HFFc6 (cell line): ENCODE measurements at places on chromosomes 4 and X.

DNA sequence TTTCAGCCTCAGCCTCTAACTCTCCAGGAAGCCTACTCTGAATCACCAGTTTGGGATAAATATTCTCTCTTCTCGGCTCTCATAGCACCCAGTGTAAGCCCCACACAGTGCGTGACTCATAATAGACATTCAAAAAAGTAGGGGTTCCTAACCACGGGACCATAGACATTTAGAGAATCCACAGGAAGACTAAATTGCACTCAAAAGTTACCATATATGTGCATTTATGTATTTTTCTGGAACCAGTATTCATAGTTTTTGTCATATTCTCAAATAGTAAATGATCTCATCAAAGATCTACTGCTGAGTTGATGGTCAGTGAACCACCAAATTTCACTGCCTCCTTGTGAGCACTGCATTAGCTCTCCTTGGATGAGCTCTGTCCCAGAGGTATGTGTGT lies 625.7 kb downstream of the SMARCA1 start:
- no peak overlapping the region for H3K27ac ChIP-seq
- H3K4me3 ChIP-seq: no peak overlapping the region
- H3K4me1 ChIP-seq: no peaks in the 10 kb centered on the region
- H3K36me3 ChIP-seq: no peaks in the 10 kb centered on the region
- H3K27me3 ChIP-seq: no peaks in the 10 kb centered on the region
- no peak for DNase-seq

DNA sequence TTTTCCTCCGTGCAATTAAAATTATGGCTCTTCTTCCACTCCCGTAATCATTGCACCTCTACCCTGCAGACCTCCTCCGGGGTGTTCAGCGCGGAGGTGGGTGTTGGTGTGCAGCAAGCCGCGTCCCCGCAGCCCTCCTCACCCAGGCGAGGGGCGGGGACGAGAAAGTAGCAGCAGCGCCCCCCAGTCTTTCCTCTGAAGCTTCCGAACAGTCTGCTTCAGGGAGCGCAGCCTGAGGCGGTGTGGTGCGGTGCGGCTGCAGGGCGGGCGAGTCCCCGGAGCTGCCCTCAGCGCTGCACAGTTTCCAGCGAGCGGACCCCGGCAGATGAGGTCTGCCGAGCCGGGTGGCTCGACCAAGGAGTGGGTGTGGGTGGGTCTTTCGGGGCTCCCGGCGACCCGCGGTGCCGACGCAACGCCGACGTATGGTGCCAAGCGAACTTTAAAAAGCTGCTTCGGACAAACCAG lies at the start of gene FRAS1:
TSS of gene FRAS1 (plus strand) at position 189 of the 465 bp plus-strand sequence. CDS start 687 bp downstream, outside the sequence.
- peak within 1 kb of the TSS; percentile 93 for H3K4me3 ChIP-seq
- peaks cover 3% of the 10 kb centered on the region for H3K27me3 ChIP-seq
- no peaks in the 10 kb centered on the region for H3K36me3 ChIP-seq
- peak; percentile 22 for DNase-seq

DNA sequence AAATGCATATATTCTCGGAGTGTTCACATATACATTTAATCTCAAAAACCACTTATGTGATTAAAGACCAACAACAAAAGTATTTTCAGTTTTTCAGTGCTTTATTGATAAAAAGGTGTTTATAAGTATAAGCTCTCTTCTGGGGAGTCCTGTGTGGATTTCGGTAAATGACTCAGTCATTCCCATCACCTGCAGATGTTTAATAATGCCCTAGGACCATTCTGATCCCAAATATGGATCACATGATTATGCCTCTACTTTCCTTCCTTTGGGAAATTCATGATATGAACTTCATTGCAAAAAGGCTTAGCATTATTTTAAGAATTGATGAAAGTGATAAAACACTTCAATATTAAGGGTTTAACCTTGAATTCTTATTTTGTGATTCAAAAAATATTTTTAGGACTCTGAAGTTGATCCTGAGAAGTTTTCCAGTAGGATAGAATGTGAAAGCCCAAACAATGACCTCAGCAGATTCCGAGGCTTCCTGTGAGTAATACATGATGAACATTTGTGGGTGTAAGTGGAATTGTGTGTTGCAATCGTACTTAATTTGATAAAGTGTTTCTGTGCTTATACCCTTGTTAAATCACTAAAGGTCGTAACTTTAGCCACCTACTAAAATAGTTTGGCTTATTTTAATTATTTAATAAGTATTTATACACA lies 40.2 kb downstream of the ATP10D start:
- peaks cover 66% of the 10 kb centered on the region for H3K4me1 ChIP-seq
- H3K27me3 ChIP-seq: no peaks in the 10 kb centered on the region; the same call in 1 of the 2 replicates
- H3K4me3 ChIP-seq: peak overlapping the region; percentile 79
- peak overlapping the region; percentile 92 for H3K27ac ChIP-seq
- peak; percentile 88 for DNase-seq

- H3K27ac ChIP-seq: no peak overlapping the region
- no peaks in the 10 kb centered on the region for H3K27me3 ChIP-seq
- H3K4me1 ChIP-seq: no peaks in the 10 kb centered on the region
- H3K36me3 ChIP-seq: no peaks in the 10 kb centered on the region
- DNase-seq: no peak
These were observed 157.8 kb upstream of the TLL1 start for GRCh38 chr4:165715211-165715610.

- no peaks in the 10 kb centered on the region; the same call in 1 of the 2 replicates for H3K4me1 ChIP-seq
- no peak overlapping the region for H3K4me3 ChIP-seq
- H3K36me3 ChIP-seq: peaks cover 14% of the 10 kb centered on the region
These were observed 75.3 kb downstream of the DCUN1D4 start for GRCh38 chr4:51918251-51918650.

GRCh38 chrX:67604979-67605703 lies 61.3 kb downstream of the AR start:
- H3K27ac ChIP-seq: peak overlapping the region; percentile 94
- H3K27me3 ChIP-seq: peaks cover 2% of the 10 kb centered on the region; the same call in 1 of the 2 replicates
- H3K4me1 ChIP-seq: peaks cover 64% of the 10 kb centered on the region
- peak overlapping the region; percentile 55 for H3K4me3 ChIP-seq
- no peaks in the 10 kb centered on the region for H3K36me3 ChIP-seq

GRCh38 chr4:121784401-121784800 lies 16.7 kb upstream of the EXOSC9 start:
- peak overlapping the region; percentile 69 for H3K4me3 ChIP-seq
- H3K4me1 ChIP-seq: peaks cover 61% of the 10 kb centered on the region
- peaks cover 23% of the 10 kb centered on the region for H3K36me3 ChIP-seq
- no peaks in the 10 kb centered on the region; the same call in 1 of the 2 replicates for H3K27me3 ChIP-seq

DNA sequence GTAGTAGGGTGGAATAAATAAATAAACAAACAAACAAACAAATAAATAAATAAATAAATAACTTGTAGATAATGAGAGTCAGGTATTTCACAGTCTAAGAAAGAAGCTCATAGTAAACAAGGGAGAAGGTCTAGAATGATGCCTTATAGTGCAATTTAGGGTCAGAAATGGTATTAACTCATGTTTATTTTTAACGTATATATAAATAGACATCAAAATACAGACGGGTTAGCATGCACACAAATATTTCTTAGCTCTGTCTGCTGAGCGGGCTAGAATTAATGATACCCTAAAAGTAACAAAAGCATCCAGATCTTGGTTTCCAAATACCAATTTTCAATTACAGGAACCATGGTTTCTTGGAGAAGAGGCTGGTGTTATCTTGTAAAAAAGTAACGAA lies 16.6 kb downstream of the PFKFB1 start:
- no peak for DNase-seq
- H3K4me1 ChIP-seq: peaks cover 5% of the 10 kb centered on the region; the same call in 1 of the 2 replicates
- no peak overlapping the region for H3K4me3 ChIP-seq
- H3K27ac ChIP-seq: no peak overlapping the region

GRCh38 chr4:37246891-37247290 lies 2.3 kb downstream of the NWD2 start:
- H3K4me1 ChIP-seq: no peaks in the 10 kb centered on the region
- no peaks in the 10 kb centered on the region for H3K36me3 ChIP-seq
- H3K27ac ChIP-seq: no peak overlapping the region
- DNase-seq: no peak
- no peak overlapping the region for H3K4me3 ChIP-seq
- no peaks in the 10 kb centered on the region; the same call in 1 of the 2 replicates for H3K27me3 ChIP-seq

DNA sequence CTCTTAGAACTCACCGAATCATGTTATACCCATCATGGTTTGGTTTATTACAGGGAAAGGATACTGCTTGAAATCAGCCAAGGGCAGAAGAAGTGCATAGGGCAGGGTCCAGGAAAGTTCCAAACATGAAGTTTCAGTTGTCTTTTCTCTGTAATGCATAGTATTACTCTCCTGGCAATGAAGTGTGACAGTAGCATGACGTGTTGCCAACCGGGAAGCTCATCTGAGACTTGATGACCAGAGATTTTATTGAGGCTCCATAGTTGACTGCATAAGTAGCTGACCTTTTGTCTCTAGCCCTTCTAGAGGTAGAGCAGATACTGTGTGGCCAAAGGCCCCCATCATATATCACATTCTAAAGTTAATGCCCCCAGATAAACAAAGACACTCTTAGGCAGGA lies 72.1 kb downstream of the BEND4 start:
- DNase-seq: no peak
- H3K36me3 ChIP-seq: peaks cover 10% of the 10 kb centered on the region
- no peaks in the 10 kb centered on the region for H3K27me3 ChIP-seq
- H3K4me3 ChIP-seq: no peak overlapping the region
- H3K27ac ChIP-seq: no peak overlapping the region

GRCh38 chr4:185213877-185214276 lies 4.5 kb downstream of the SNX25 start:
- no peak overlapping the region for H3K4me3 ChIP-seq
- peaks cover 3% of the 10 kb centered on the region for H3K27me3 ChIP-seq
- peaks cover 60% of the 10 kb centered on the region for H3K4me1 ChIP-seq
- DNase-seq: no peak
- H3K27ac ChIP-seq: no peak overlapping the region

DNA sequence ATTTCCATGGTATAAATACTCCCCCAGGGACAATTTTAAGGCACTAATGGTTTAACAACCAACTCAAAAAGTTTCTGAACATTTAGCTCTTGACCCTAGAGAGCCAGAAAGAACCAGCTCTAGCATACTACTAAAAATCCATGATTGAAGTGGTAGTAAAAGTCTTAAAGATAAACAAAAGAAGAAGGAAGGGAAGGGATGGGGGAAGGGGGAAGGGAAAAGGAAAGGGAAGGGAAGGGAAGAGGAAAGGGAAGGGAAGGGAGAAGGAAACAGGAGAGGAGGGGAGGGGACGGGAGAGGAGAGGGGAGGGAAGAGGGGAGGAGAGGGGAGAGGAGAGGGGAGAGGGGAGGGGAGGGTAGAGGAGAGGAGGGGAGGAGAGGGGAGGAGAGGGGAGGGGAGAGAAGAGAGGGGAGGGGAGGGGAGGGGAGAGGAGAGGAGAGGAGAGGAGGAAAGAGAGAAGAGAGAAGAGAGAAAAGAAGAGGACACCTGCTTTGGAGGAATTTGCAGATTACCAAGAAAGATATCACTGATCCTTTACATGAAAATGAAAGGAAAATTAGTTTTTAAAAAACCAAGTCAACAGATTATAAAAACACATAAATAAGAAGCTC lies 26.4 kb upstream of the FAM241A start:
- peaks cover 2% of the 10 kb centered on the region for H3K27me3 ChIP-seq
- no peak for DNase-seq
- no peaks in the 10 kb centered on the region for H3K36me3 ChIP-seq

DNA sequence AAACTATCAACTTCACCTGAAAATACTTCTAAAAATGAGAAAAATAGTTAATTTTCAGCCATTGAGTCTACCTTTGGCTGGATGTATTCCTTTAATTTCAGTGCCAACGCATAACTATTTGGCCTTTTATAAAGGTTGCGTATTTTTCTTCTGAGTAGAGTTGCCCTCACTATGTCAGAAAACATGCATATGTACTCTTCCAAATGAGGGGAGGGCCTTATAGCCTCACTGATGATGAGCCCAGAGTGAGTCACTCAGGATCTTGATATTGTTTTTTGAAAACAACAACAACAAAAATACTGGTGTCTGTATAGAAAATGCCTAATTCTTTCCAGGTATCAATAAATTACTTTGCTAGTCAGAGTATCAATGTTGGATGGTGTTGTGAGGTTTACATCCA lies 349.3 kb downstream of the FBXO8 start:
- DNase-seq: no peak
- H3K36me3 ChIP-seq: no peaks in the 10 kb centered on the region
- H3K4me3 ChIP-seq: no peak overlapping the region
- peaks cover 2% of the 10 kb centered on the region; the same call in 1 of the 2 replicates for H3K27me3 ChIP-seq

- no peaks in the 10 kb centered on the region for H3K36me3 ChIP-seq
- peaks cover 15% of the 10 kb centered on the region for H3K27me3 ChIP-seq
- H3K4me1 ChIP-seq: peaks cover 24% of the 10 kb centered on the region
- peak overlapping the region; percentile 50; the same call in 1 of the 2 replicates for H3K4me3 ChIP-seq
These were observed 93.4 kb downstream of the NHSL2 start for GRCh38 chrX:72003811-72004750.

DNA sequence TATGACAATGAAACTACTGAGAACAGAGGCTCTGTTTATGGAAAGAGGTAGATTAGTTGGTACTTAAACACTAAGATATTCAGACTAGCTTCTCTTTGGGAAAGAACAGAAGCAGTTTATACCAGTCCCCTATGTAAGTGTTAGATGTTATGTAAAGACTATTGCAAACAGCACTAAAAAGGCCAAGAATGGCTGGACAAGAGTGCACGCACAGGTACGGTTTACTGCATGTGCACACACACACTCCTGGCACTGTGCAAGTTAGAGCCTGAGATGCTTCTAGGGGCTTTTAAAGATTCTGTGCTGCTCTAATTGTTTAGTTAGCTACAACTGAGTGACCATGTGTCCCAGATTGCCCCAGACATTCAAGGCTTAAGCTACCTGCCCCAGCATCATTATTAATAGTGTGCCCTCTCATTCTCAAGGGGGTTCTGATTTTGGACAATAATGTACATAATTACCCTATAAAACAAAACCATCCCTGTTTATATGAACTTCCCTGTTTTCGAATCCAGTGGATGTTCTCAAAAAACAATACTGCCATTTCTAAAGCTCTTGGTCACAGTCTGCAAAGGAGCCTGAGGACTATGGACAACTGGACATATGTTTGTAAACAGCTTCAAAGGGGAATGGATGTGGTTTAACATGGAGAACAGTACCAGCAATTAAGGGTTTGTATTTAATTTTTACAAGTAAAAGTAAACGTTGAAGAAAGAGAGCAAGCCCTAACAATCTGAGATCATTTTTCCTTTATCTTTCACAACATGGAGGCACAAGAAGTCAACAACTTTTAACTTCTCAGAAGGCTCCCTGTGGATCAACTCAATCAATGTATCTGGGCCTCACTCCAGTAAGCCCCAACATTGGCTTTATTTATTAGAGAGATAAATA lies 2.0 kb downstream of the SETD7 start:
- H3K4me1 ChIP-seq: peaks cover 60% of the 10 kb centered on the region
- no peak for DNase-seq
- H3K4me3 ChIP-seq: peak overlapping the region; percentile 94
- peak overlapping the region; percentile 91 for H3K27ac ChIP-seq
- H3K36me3 ChIP-seq: no peaks in the 10 kb centered on the region
- H3K27me3 ChIP-seq: peaks cover 14% of the 10 kb centered on the region

- DNase-seq: no peak
- no peaks in the 10 kb centered on the region for H3K36me3 ChIP-seq
- no peaks in the 10 kb centered on the region; the same call in 1 of the 2 replicates for H3K27me3 ChIP-seq
These were observed 25.0 kb upstream of the SPP1 start for GRCh38 chr4:87950493-87950892.

- H3K27ac ChIP-seq: no peak overlapping the region
- peaks cover 6% of the 10 kb centered on the region for H3K27me3 ChIP-seq
- DNase-seq: no peak
- no peaks in the 10 kb centered on the region for H3K36me3 ChIP-seq
These were observed 7.3 kb upstream of the GLOD5 start for GRCh38 chrX:48754238-48754637.
